ENCODE measurements at places on chromosomes 3 and 15. TPM values are rescaled to one million over a fixed set of nuclear protein-coding genes. Genes with fewer than 3 reads are reported as not detected.
A peak's percentile ranks its signal among the peaks of the same experiment; 100 is the strongest.

The PARP14 gene
- total RNA-seq = 129 TPM

The CCRL2 gene
- 14.4 TPM for total RNA-seq

- H3K4me3 ChIP-seq = no peak overlapping the region
- no peaks in the 10 kb centered on the region for H3K27me3 ChIP-seq
- no peaks in the 10 kb centered on the region for H3K4me1 ChIP-seq
Observed at GRCh38 chr3:63179862-63180522, 98.1 kb upstream of the SYNPR start.

DNA sequence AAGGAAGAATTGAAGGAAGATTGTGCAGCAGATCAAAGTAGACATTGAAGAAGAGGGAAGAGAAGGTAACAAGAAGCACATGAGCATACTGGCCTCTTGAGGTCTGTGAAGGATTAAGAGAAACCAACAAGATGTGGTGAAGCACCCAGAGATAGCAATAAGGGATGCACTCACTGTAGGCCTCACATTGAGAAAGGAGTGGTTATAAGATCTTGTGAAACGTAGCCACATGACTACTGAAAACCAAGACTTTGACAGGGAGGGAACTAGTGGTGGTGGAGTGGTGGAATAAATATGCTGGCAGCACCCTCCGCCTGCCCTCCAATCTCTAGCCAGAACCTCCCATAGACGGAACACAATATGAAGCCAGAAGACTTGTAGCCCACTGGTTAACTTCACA, 651.2 kb downstream of the DIPK2A start:
- no peaks in the 10 kb centered on the region for H3K27me3 ChIP-seq
- no peak overlapping the region for H3K27ac ChIP-seq
- H3K36me3 ChIP-seq = no peaks in the 10 kb centered on the region
- no peak for DNase-seq
- H3K4me3 ChIP-seq = no peak overlapping the region

- H3K36me3 ChIP-seq = no peaks in the 10 kb centered on the region
- peaks cover 29% of the 10 kb centered on the region for H3K4me1 ChIP-seq
- peaks cover 5% of the 10 kb centered on the region for H3K27me3 ChIP-seq
- no peak overlapping the region for H3K4me3 ChIP-seq
Observed at GRCh38 chr3:46442576-46443530, 21.9 kb downstream of the LTF start.

- DNase-seq = no peak
- H3K4me3 ChIP-seq = peak overlapping the region; percentile 57
- peak overlapping the region; percentile 69 for H3K27ac ChIP-seq
Observed at GRCh38 chr3:107600780-107601179, 78.0 kb downstream of the BBX start.

GRCh38 chr3:134690226-134690625, 39.4 kb upstream of the KY start:
- H3K4me3 ChIP-seq = no peak overlapping the region
- H3K4me1 ChIP-seq = no peaks in the 10 kb centered on the region
- DNase-seq = no peak
- no peak overlapping the region for H3K27ac ChIP-seq
- peaks cover 10% of the 10 kb centered on the region for H3K27me3 ChIP-seq

DNA sequence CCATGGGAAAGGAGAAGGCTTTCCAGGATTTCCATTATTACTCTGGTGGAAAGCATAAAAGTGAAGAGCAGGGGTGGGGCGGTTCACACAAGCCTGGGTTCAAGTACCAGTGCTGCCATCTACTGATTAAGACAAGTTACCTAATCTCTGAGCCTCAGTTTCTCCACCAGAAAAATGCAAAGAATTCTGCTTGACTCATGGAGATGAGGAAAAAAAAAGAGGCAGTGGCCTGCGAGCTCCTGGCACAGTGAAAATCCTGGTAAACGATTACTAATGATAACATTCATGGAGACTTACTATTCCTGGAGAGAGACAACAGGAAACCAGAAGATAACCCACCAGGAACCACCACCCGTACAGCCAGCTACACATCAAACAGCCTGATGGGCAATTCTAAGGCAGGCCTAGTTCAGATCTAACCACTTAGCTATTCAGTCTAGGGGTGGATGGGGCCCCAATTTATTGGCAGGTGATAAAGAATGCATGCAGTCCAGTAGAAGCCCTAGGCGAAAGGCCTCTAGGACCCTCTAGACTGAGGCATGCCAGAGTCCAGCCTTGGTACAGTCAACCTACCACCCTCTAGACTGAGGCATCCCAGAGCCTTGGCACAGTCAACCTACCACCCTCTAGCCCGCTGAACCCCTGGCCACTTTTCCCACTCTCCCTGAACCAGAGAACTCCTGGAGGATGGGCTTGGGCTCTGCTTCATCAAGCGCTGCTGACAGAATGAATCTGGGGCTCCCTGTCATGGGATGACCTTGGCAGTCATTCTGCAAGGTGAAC, 2.5 kb downstream of the AMOTL2 start:
- H3K27ac ChIP-seq = no peak overlapping the region
- no peak for DNase-seq
- peaks cover 6% of the 10 kb centered on the region for H3K4me1 ChIP-seq
- H3K27me3 ChIP-seq = peaks cover 50% of the 10 kb centered on the region
- H3K4me3 ChIP-seq = no peak overlapping the region
